ENCODE measurements at places on chromosomes 16 and 17.
A peak's percentile ranks its signal among the peaks of the same experiment; 100 is the strongest.

GRCh38 chr17:10731408-10731879 is 1.6 kb upstream of the TMEM220 start:
- DNase-seq, result peak; percentile 83

GRCh38 chr16:85736921-85737320 is 14.0 kb downstream of the C16orf74 start:
- no peak for DNase-seq

- no peak for DNase-seq
Measured at GRCh38 chr16:79618692-79619050, 18.1 kb upstream of the MAF start.

DNA sequence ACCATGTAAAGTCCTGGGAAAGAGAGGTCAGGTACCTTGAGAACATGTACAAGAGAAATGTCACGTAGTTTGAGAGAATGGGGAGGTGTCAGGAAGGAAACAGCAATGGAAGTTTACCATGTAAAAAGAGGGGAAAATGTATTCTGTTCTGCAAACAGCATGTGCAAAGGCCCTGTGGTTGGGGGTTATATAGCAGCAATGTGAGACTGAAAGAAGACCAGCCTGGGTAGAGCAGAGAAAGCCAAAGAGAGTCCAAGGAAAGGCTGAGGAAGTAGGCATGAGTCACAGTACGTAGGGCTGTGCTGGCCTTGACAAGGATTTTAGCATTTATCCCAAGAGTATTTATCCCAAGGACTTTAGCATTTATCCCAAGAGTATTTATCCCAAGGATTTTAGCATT is 141.3 kb upstream of the CACNG3 start:
- no peak for DNase-seq

GRCh38 chr17:66747578-66748275 is 87.2 kb upstream of the CACNG5 start:
- DNase-seq, result no peak

DNA sequence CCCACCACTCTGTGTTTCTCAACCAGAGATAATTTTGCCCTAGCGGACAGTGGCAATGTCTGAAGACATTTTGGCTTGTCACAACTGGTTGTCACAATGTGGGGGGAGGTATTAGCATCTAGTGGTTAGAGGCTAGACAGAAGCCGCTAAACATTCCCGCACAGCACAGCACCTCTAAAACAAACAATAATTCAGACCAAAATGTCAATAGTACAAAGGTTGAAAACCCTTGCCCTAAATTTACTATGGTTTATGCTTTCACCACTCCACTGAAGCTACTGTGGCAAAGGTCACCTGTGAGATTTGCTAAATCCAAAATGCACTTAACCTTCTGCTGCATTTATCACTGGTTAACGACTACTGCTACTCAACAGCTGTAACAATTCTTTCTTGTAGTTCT is 14.1 kb downstream of the NUP88 start:
- DNase-seq, result no peak

- DNase-seq, result no peak
Measured at GRCh38 chr16:17940584-17941364, 395.8 kb downstream of the NPIPA8 start.

DNA sequence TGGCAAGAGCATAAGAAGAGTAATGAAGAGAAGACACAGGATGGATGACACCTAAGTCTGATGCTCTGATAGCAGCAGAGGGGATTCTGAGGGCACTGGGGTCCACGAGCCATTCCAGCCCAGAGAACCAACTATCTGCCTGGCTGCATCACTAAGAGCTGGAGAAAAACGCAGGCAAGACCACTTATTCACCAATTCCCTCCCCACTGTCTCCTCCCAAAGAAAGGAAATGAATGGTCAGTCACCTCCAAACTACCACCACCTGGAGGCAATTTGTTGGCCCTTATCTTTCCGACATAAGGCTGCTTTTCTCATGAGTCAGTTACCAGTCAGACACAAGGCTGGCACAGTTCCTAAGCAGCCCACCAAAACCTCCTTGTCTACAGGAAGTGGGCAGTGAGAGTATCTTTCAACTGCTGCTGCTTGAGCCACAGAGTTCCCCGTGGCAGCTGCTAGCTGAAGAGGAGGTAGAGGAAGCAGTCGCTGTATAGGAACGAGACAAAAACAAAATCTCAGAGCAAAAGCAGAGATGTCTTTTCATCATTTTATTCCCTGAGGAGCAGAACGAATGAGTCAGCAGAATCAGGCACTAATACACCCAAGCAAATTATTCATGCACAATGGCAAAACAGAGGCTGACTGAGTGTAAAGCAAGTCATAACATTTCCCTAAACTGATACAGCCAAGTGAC is 111.1 kb downstream of the SMG6 start:
- DNase-seq, result no peak

DNA sequence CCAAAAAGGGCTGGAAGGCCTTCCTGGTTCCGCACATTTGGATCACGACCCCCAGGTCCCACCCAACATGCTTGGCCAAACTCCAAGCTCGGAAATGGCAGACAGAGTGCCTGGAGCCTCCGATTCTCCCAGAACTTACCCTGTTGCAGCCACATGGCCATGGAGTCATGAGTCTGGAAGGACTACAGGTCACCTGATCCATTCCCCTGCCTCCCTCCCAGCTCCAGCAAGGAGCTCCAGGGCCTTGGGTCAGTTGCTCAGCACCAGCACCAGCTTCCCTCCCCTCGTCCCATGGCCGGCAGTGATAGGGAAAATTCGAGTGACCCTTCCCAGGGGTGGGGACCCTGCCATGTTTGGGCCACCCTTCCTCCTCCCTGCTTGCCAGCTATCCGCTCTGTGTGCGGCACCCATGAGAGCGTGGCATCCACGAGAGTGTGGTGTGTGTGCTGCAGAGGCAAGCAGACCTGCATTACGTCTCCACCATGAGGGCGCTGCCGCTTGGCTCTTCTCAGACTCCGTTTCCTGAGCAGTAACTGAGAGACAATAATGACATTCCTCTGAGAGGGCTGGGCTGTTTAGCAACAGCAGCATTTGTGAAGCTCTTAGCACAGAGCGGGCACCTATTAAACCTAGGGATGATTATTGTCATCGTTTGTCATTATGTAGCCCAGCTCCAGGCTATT is 21.3 kb upstream of the RPL38 start:
- DNase-seq, result no peak

DNA sequence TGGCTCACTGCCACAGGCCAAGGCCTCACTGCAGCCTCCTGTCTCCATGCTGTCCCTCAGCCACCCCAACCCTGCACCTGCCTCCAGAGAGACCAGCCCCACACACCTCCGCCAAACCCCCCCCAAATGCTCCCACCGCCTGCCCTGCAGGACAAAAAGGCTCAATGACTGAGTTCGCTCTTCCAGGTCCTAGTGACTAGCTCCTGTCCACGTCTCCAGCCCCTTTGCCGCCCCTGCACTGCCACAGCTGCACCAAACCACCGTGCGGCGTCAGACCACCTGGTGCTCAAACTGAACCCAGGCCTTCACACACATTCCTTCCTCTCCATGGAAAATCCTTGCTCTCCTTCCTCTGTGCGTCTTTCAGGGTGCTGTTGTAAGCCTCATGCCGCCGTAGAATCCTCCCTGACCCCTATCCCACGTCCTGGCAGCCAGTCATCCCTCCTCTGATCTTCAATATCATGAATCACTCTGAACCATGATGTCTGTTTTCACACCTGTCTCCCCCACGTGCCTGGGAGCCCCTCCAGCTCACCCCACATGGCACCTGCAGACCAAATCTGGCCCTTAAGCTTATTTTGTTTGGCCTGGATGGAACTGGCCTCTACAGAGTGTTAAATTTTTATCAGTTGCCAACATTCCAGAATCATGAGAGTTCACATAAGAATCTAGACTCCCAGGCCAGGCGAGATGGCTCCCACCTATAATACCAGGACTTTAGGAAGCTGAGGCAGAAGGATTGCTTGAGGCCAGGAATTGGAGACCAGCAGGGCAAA is 4.3 kb upstream of the GSG1L start:
- no peak for DNase-seq

DNA sequence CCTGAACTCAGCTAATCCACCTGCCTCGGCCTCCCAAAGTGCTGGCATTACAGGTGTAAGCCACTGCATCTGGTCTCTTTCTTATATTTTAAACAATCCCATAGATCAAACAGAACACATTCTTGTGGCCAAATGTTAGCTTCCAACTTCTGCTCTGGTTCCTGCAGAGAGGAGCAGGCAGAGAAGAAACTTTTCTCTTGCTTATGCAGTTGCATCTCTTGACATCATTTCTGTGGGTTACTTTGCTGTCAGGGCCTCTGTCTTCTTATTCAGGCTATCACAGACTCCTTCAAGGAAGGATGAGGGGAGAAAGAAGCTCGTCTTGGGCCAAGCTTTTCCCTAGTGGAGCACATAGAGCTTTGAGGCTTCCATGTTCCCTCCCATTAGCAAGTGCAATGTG is 7.8 kb downstream of the HSD17B2 start:
- DNase-seq, result no peak
